ENCODE measurements at places on chromosomes 3 and 15.

DNA sequence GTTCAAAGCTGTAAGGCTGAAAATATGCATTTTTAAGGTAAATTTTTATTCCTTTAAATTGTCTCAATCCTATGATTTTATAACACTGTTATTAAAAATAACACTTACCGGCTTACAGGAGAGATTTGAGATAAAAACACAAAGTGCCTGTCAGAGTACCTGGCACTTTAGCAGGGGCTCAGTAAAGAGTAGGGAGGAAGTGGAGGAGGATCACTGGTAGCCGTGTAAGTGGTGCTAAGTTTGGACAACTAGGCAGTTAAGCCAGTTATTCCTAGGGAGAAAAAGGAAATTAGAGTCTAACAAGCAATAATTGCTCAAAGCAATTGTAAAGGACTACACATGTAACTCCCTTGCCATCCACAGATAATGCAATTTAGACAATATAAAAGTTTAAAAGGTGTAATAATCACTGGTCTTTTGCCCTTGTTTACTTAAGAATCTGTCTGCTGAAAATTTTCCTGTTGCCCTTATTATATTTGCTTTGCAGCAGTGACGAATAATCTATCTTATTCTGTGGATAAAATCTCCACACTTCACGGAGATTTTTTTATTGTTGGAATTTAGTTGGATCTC, 204.8 kb downstream of the CDIN1 start:
- DNase-seq, result no peak

DNA sequence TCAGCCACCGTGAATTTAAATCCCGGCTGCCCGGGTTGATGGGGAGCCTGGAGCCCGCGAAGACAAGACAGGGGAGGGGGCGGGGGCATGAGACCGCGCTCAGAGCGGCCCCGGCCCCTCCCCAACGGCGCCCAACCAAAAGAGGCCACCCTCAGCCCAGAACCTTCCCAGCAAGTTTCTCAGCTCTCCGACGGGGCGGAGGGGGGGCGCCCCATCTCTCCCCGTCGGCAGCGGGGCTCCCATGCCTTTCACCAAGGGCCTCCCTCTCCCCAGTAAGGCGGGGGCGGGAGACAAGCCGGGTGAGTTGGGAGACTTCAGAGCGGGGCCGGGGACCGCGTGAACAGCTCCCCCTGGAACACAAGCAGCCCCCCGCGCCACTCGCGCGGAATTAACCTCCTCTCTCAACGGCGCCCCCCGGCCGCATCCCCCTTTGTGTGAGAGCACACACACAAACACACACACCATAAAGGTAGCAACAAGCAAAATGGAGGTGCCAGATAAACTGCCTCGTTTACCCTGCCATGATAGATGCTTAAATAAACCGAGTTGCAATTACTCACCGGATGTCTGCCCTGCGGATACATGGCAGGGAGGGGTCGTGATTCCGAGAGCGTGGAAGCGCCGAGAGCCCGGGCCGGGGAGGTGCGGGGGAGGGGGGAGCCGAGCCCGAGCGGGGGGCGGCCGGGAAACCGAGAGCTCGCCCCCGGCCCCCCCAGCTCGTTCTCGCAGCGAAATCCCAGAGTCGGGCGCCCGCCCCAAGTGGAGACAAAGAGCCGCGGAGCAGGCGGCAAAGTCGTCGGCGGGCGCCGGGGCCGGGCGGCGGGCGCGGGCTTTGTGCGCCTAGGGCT, 1.3 kb downstream of the TLE3 start:
- DNase-seq, result peak; percentile 7

DNA sequence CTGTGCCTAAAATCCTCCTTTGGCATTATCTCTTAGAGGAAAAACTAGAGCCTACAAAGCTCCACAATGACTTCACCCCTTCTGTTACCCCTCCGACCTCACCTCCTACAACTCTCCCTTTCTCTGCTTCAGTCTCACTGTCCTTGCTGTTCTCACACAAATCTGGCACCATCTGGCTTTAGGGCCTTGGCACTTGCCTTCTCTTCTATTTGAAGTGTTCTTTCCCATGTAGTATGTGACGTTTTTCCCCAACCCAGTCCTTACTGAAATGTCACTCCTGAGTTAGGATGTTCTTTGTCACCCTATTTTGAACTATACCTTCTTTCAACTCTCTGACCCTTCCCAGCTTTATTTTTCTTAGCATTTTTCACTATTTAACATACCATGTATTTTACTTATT, 8.7 kb downstream of the STX19 start:
- no peak for DNase-seq

- peak; percentile 95 for DNase-seq
These were observed 410.5 kb upstream of the CADM2 start for GRCh38 chr3:84547971-84548970.

- DNase-seq, result no peak
These were observed 125.6 kb downstream of the PLCH1 start for GRCh38 chr3:155619118-155619915.

GRCh38 chr3:128547368-128547987, 54.5 kb upstream of the GATA2 start:
- no peak for DNase-seq

All from SHP77 (cell line).